ENCODE measurements at places on chromosomes 4 and X. TPM values are rescaled to one million over a fixed set of nuclear protein-coding genes. Genes with fewer than 3 reads are reported as not detected.

The MAGED1 gene
- 51.8 TPM for total RNA-seq

GRCh38 chr4:145819853-145820181 is 118.8 kb downstream of the ZNF827 start:
- peaks cover 63% of the 10 kb centered on the region for H3K36me3 ChIP-seq
- no peaks in the 10 kb centered on the region for H3K27me3 ChIP-seq
- no peak overlapping the region for H3K4me3 ChIP-seq
- no peak for DNase-seq
- H3K4me1 ChIP-seq = peaks cover 28% of the 10 kb centered on the region

DNA sequence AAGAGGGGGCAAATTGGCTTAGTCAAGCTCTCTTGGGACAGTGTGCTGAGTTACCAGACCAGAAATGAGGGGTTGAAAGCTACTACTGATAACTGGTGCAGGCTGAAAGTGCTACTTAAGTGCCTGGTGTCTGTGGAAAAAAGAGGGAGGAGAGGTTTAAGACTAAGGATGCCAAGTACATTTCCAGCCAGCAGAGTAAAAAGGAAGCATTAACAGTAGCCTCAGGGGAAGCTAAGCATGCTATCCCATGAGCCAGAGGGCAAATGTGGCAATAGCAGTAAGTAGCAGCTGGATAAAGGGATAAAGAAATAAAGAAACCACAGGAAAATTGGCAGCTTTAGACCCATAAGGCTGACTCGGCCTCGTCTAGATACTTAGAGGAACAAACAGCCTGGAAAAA is 196.3 kb upstream of the MAB21L2 start:
- H3K36me3 ChIP-seq = peaks cover 12% of the 10 kb centered on the region
- H3K4me3 ChIP-seq = no peak overlapping the region
- no peak for DNase-seq
- peaks cover 3% of the 10 kb centered on the region for H3K4me1 ChIP-seq
- H3K27ac ChIP-seq = no peak overlapping the region

DNA sequence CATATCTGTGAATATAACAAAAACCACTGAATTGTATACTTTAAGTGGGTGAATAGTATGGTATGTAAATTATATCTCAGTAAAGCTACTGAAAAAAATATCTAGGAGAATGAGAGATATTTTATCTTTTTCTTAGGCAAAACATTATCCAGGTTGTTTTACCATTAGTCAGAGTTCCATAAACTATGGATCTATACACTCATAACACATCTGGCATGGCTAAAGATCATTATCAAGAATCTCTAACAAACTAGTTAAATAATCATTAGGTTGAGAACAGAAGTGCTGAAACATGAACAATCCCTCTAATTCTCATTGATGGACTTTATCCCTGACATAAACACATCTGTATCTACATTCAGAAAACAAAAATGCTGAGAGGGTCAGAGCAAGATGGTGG is 15.6 kb downstream of the MED14 start:
- H3K36me3 ChIP-seq = peaks cover 50% of the 10 kb centered on the region
- H3K27me3 ChIP-seq = no peaks in the 10 kb centered on the region
- DNase-seq = no peak
- H3K4me1 ChIP-seq = peaks cover 35% of the 10 kb centered on the region
